ENCODE measurements at places on chromosomes 4 and X.

GRCh38 chrX:151710457-151710856 is 5.4 kb upstream of the FATE1 start:
- no peak overlapping the region for H3K4me3 ChIP-seq
- no peak for DNase-seq
- H3K27me3 ChIP-seq = no peaks in the 10 kb centered on the region
- no peaks in the 10 kb centered on the region for H3K4me1 ChIP-seq

DNA sequence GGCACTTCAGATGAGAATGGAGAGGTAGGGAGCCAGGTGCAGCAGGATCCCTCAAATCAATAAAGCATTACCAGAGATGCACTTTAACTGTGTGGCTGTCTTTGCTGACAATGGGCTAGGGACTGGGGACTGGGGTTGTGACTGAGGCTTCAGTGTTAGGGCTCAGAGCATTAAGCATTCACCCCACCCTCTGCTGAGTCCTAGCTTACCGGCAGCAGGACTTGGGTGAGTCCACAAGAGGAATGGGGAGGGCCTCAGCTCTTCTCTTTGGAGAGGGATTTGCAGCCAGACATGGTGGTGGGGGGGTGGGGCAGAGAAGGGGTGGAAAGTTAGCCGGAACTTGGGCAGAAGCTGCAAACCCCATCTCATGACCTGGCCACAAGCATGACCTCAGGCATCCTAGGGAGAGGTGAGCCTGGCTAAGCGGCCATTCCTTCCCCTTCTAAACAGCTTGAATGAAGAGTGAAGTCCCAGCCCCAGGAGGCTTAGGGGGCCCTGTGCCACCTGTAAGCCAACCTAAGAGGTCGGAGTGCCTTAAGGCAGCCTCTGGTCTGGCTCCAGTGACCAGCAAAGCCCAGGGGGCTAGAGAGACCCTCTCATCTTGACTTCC is 78.4 kb downstream of the STARD8 start:
- H3K36me3 ChIP-seq = no peaks in the 10 kb centered on the region
- no peak for DNase-seq
- no peak overlapping the region for H3K4me3 ChIP-seq
- H3K27me3 ChIP-seq = peaks cover 5% of the 10 kb centered on the region

DNA sequence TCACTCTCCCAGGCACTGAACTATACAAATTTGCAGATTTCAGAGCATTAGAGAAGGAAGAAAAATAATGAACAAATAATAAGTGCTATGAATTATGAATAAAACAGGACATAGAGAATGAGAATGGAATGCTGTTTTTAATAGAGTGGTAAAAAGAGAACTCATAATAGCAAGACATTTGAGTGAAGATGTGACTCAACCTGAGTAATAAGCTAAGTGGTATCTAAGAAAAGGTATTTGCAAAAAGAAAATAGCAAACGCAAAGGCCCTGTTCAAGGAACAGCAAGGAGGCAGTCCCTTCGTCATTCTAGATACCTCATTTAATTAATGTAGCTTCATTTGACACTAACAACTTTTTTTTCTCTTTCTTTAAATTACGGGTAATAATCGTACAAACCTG is 1910.0 kb upstream of the TENM3 start:
- no peaks in the 10 kb centered on the region for H3K36me3 ChIP-seq
- H3K4me1 ChIP-seq = no peaks in the 10 kb centered on the region
- no peak overlapping the region for H3K27ac ChIP-seq
- no peak overlapping the region for H3K4me3 ChIP-seq

DNA sequence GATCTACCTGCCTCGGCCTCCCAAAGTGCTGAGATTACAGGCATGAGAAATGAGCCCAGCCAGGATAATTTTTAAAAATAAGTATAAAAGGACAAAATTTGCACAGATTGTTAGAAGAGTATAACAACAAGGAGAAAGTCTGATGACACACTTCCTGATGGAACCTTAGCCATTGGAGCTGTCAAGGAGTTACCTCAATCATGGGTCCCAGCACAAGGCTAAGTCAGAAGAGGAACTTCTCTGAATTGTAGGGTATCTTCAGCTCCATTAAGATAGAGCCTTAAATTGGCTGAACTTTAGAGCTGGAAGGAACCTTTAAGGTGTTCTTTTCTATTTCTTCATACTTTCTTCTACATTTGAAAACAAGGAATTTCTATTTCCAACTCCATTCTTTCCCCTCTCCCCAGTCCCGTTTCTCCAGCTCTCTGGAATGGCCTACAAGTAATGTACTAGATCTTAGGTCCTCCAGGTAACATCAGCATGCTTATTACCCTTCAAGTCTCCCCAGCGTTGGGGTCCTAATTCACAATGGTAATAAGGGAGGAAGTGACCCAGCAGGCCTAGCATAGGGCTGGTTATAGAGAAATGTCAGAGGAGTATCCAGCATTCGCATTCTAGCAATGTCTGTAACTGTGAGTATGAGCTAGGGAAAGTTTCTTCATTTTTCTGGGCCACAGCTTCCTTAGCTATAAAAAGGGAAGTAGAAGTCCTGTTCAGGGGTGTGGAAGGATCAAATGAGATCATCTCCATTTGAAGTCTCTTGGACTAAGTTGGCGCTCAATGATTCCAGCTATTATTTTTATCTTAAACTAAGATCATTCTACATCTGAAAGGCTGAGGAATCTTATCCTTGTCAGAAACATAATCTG is 18.5 kb upstream of the RBPJ start:
- H3K36me3 ChIP-seq = no peaks in the 10 kb centered on the region
- H3K4me3 ChIP-seq = no peak overlapping the region
- no peak overlapping the region for H3K27ac ChIP-seq

- DNase-seq = no peak
- no peak overlapping the region for H3K27ac ChIP-seq
- H3K4me1 ChIP-seq = no peaks in the 10 kb centered on the region
- H3K36me3 ChIP-seq = no peaks in the 10 kb centered on the region
Observed at GRCh38 chrX:128106630-128107029, 54.4 kb upstream of the ACTRT1 start.

- H3K4me3 ChIP-seq = no peak overlapping the region
- no peak overlapping the region for H3K27ac ChIP-seq
- H3K4me1 ChIP-seq = peaks cover 4% of the 10 kb centered on the region
- no peaks in the 10 kb centered on the region for H3K27me3 ChIP-seq
Observed at GRCh38 chr4:139035650-139036049, 20.1 kb downstream of the NOCT start.

- no peaks in the 10 kb centered on the region for H3K27me3 ChIP-seq
- H3K27ac ChIP-seq = no peak overlapping the region
- H3K36me3 ChIP-seq = no peaks in the 10 kb centered on the region
- H3K4me3 ChIP-seq = no peak overlapping the region
Observed at GRCh38 chrX:54423161-54423888, 16.9 kb upstream of the TSR2 start.

GRCh38 chr4:57187246-57187645 is 77.1 kb upstream of the IGFBP7 start:
- no peak overlapping the region for H3K4me3 ChIP-seq
- no peaks in the 10 kb centered on the region for H3K36me3 ChIP-seq
- DNase-seq = no peak
- no peak overlapping the region for H3K27ac ChIP-seq
- no peaks in the 10 kb centered on the region for H3K27me3 ChIP-seq

DNA sequence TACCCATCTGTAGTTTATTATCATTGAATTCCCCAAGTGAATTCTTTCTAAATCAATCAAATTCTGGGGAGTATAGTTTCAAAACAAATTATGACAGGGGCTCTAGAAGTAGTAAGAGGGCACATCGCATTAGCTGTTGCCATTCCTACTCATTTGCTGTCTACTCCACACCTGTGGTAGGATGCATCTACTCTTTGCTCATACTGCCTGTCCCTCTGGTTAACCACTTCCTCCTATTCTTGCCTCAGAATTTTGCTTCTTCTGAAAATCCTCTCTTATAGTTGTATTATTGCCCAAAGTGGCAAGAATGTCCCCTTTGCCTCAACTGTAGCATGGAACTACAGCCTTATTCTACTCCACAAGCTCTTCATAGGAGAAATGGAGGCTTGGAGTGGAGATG is 12.7 kb upstream of the DGKK start:
- H3K27me3 ChIP-seq = no peaks in the 10 kb centered on the region
- H3K36me3 ChIP-seq = no peaks in the 10 kb centered on the region
- no peaks in the 10 kb centered on the region for H3K4me1 ChIP-seq
- no peak for DNase-seq

DNA sequence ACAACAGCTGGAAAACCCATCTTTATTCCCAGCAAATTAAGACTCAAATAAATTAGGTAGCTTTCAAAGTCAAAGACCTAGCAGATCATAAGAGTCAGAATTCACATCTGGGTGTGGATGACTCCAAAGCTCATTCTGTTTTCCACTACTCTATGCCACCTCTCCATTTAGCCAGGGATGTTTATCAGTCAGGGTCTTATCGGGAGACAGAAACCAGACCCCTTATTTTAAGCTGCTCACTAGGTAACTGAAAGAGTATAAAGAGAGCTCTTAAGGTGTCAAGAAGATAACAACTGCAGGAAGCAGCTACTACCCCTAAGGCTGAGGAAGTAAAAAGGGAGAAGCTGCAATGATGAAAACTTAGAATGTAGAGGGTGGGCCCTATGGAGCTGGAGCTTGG is 333.7 kb upstream of the KLF3 start:
- H3K4me1 ChIP-seq = peaks cover 58% of the 10 kb centered on the region
- H3K27ac ChIP-seq = peak overlapping the region; percentile 25
- H3K27me3 ChIP-seq = no peaks in the 10 kb centered on the region
- H3K4me3 ChIP-seq = no peak overlapping the region
- DNase-seq = no peak

DNA sequence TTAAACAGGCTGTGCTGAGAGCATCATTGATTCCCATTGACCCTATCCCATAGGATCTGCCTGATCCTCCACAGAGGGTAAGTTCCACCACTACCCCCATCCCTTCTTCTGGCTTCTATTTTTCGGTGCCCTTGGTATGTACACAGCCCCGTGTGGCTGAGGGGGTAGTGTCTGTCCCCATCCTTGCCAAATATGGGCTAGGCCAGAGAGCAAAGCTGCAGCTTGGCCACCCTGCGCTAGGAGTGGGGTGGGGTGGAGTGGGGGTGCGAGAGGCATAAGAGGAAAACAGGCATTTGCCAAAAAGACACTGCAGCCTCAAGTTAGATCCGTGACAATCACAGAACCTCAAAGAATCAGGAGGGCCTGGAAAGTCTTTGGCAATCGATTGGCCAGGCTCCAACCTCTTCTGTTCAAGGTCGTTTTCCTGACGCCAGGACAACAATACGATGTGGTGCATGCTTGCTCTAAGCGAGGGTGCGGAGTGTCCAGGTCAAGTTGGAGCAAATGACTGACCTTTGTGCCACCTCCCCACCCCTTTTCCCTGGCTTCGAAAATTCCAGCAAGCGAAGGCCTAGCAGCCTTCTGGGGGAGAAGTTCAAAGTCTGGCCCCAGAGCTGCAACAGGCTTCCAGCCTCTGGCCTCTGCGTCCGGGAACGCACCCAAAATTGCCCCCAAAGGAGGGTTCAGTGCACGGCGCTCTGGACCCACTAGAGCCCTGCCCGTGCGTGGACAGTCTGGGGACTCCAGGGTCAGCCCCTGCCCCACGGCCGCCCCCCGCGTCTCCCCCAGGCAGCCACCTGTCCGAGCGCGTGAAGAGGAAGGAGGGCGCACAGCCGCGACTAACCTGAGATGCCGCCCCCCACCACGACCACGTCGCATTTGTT is 598 bp downstream of the MAOB start:
- peaks cover 6% of the 10 kb centered on the region for H3K4me1 ChIP-seq
- no peaks in the 10 kb centered on the region for H3K36me3 ChIP-seq
- DNase-seq = no peak
- no peaks in the 10 kb centered on the region for H3K27me3 ChIP-seq
- no peak overlapping the region for H3K4me3 ChIP-seq

DNA sequence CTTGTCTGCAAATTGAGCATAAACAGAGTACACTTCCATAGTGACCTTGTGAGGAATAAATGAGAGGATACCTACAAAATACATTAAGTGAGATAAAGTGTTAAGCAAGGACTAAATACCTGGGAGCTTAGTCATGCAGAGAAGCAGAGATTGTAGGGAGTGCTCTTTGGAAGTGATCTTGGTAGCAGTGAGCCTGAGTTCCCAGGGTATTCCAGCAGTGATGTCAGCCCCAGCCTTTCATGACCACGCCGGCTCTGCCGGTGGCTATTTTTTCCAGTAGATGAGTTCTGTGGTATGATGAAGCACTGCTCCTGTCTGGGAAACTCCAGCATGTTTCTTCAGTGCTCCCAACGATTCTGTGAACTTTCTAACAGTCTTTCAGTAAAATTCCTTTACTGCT is 391.5 kb upstream of the IGFBP7 start:
- H3K4me3 ChIP-seq = no peak overlapping the region
- no peaks in the 10 kb centered on the region for H3K36me3 ChIP-seq
- no peak for DNase-seq

- H3K27me3 ChIP-seq = no peaks in the 10 kb centered on the region
- DNase-seq = no peak
- H3K4me3 ChIP-seq = no peak overlapping the region
- peaks cover 10% of the 10 kb centered on the region for H3K4me1 ChIP-seq
Observed at GRCh38 chrX:134999469-134999868, 8.7 kb downstream of the SMIM10 start.

DNA sequence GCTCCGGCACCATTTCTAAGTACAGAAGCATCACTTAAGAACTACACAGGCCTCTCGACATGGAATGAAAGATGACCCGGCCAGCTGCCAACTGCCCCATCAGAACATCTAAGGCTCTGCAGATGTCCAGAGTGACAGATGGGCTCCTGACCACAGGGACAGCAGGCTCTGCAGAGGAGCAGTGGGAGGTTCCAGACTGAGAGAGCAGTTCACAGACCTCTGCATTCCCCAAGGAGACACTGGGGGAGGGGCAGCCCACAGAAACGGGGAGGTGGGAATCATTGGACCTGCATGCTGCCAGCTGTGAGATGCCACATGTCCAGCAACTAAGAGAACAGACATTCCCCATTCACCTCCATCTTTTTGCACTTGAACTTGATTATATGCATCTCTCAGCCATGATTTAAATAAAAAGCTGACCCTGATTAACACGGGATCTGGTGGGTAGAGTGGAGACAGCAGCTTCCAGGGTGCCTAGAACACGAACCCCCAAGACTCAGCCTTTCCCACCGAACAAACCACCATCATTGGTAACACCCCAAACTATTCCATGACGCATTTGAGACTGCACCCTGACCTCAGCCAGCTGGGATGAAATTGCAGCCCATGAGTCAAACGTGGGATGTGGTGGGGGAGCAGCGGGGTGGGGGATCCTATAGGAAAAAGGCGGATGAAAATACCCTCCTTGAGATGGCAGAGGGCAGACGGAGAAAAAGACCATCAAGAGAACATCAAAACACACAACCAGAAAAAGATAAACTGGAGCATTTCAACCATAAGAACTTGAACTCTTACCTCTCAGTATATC is 47.2 kb downstream of the AFAP1 start:
- H3K4me1 ChIP-seq = no peaks in the 10 kb centered on the region
- no peaks in the 10 kb centered on the region for H3K36me3 ChIP-seq
- H3K27ac ChIP-seq = no peak overlapping the region
- no peaks in the 10 kb centered on the region for H3K27me3 ChIP-seq

GRCh38 chr4:8435656-8436121 is 4.8 kb downstream of the ACOX3 start:
- peak overlapping the region; percentile 57 for H3K4me3 ChIP-seq
- no peaks in the 10 kb centered on the region for H3K36me3 ChIP-seq
- H3K27ac ChIP-seq = peak overlapping the region; percentile 62
- H3K4me1 ChIP-seq = peaks cover 40% of the 10 kb centered on the region

- H3K36me3 ChIP-seq = no peaks in the 10 kb centered on the region
- H3K27me3 ChIP-seq = no peaks in the 10 kb centered on the region
- no peak overlapping the region for H3K4me3 ChIP-seq
- no peak overlapping the region for H3K27ac ChIP-seq
- DNase-seq = no peak
Observed at GRCh38 chr4:159505266-159505975, 402.5 kb downstream of the RAPGEF2 start.

Measured in CD4-positive, alpha-beta T cell (primary cell).